Kidney tubule cell (primary cell): ENCODE measurements at places on chromosomes 5 and 9.

- no peak for DNase-seq
Observed at GRCh38 chr5:32584646-32585045, 711 bp upstream of the SUB1 start.

DNA sequence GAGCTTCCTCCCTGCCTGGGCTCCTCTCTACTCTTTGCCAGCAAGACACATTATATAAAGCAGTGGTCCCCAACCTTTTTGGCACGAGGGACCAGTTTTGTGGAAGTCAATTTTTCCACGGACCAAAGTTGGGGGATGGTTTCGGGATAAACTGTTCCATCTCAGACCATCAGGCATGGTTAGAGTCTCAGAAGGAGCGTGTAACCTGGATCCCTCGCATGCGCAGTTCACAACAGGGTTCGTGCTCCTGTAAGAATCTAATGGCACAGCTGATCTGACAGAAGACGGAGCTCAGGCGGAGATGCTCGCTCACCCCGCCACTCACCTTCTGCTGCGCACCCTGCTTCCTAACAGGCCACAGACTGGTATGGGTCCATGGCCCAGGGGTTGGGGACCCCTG lies 142.8 kb downstream of the LIFR start:
- no peak for DNase-seq

GRCh38 chr9:10059044-10059443 lies 553.8 kb downstream of the PTPRD start:
- no peak for DNase-seq

DNA sequence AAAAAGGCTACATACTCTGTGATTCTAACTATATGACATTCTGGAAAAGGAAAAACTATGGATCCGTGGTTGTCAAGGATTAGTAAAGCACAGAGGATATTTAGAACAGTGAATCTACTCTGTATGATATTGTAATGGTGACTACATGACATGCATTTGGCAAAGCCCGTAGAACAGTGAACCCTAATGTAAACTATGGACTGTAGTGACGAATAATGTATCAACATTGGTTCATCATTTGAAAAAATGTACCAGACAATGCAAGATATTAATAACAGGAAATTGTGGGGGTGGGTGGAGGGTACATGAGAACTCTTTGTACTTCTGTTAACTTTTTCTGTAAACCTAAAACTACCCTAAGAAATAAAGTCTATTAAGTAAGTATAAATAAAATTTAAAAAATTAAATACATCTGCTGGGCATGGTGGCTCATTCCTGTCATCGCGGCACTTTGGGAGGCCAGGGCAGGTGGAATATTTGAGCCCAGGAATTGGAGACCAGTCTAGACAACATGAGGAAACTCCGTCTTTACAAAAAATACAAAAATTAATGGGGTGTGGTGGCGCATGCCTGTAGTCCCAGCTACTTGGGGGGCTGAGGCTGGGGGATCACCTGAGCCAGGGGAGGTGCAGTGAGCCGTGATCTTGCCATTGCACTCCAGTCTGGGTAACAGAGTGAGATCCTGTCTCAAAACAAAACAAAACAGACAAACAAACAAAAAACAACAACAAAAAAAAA lies 101.7 kb upstream of the TBC1D2 start:
- DNase-seq, result no peak

- DNase-seq, result no peak
Observed at GRCh38 chr5:93755716-93756115, 14.3 kb upstream of the POU5F2 start.

- no peak for DNase-seq
Observed at GRCh38 chr9:6123416-6123815, 92.2 kb upstream of the IL33 start.

DNA sequence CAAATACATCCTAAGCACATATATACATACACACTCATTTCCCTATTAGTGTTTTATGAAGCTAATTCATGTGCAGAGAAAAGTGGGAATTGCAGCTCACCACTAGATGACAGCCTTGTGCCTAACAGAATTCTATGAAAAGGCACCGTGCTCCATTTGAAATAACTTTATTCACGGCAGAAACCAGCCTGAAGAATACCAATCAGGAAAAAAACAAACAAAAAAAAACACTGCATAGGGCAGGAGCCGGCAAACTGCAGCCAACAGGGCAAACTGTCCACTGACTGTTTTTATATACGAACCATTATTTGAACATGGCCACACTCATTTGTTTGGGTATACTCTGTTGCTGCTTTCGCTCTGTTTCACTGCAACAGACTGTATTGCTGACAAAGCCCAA lies 33.6 kb downstream of the ERMP1 start:
- DNase-seq, result peak; percentile 48

GRCh38 chr9:98465799-98466198 lies 210.3 kb upstream of the TBC1D2 start:
- DNase-seq, result no peak

GRCh38 chr9:12554636-12555035 lies 138.5 kb upstream of the TYRP1 start:
- DNase-seq, result peak; percentile 43

GRCh38 chr5:173557123-173557903 lies 59.1 kb downstream of the BOD1 start:
- no peak for DNase-seq

DNA sequence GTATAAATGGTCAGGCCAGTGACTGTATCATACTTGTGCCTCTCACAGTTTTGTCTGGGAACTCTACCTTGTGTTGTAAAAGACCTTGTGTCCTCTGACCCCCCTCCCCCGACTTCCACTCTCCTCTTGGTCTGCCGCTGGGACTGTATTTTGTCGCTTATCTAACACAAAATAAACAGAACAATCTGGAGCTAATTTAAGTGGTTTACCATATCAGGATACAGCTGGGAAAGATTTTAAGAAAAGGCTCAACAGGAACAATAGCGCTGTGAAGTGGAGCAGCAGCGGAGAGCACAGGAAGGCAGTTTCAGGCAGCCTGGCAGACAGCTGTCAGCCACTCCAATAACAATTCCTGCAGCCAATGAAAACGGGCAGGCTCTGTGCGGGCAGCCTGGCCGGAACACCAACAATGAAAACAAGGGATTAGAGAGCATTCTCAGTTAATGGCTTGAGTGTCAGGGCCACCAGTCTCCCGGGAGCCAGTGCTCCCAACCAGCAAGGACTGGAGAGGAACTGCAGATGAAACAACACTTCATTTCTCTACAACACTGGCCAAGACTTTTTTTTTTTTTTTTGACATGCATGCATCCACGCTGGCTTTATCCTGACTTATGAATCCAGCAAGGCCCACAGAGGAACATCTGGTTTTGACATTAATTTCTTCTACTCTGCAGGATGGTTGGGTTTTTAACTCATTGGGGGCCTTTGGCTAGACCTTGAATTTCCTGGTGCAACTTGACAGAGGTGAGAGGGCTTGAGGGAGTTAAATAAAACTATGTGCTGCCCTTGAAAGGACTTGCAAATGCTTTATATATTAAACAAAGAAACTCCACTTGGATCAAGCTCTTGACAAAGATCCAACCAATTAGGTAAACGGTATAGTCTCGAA lies 76.7 kb downstream of the ARSB start:
- peak; percentile 13 for DNase-seq

- no peak for DNase-seq
Observed at GRCh38 chr9:79570448-79571308, 1.1 kb upstream of the TLE4 start.

- no peak for DNase-seq
Observed at GRCh38 chr9:95049761-95050160, 267.7 kb downstream of the FANCC start.

- DNase-seq, result no peak
Observed at GRCh38 chr5:1896602-1897376, 14.1 kb upstream of the IRX4 start.

DNA sequence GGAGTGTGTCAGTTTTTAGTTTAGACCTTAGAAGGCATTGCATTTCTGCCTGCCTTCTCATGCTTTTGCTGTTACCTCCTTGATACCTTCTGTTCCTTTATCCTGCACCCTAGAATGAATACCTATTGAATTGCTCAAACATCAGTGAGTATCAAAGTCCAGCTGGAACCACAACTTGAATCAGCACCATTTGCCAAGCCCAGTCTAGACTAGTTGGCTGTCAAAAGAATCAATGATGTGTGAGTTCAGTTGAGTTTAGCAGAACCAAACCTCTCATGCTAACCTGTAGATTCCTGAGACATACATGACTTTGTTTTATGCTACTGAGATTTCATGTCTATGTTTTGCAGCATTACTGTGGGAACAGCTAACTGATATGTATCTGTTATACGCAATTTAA lies 116.6 kb downstream of the FAM170A start:
- DNase-seq, result no peak

DNA sequence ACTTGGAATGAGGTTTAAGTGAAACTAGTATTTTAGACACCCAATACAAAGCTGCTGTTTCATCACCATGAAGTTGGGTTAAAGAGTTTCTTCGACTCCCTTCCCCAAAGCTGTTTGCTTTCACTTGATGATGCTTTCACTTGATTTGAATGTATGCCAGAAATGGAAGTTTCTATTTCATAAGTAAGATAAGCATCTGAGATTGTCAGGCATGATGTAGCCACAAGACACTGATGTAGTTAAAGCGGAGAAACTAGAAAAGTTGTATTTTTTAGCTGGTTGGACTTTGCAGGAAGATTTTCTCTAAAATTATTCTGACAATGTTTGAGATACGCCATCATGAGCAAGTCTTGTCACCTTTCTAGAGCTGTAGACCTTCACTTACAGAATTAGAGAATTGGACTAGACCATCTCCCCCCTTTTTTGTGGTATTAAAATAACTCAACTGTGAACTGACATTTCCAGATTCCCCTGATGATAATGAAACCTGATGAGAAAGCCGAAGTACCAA lies 20.0 kb downstream of the MOCS2 start:
- DNase-seq, result no peak

- peak; percentile 93 for DNase-seq
Observed at GRCh38 chr9:137435980-137436760, 5.0 kb downstream of the ENTPD8 start.

- no peak for DNase-seq
Observed at GRCh38 chr9:108650826-108651225, 205.0 kb downstream of the ACTL7B start.

GRCh38 chr5:96903300-96903699 lies 27.0 kb downstream of the ERAP2 start:
- DNase-seq, result peak; percentile 69

DNA sequence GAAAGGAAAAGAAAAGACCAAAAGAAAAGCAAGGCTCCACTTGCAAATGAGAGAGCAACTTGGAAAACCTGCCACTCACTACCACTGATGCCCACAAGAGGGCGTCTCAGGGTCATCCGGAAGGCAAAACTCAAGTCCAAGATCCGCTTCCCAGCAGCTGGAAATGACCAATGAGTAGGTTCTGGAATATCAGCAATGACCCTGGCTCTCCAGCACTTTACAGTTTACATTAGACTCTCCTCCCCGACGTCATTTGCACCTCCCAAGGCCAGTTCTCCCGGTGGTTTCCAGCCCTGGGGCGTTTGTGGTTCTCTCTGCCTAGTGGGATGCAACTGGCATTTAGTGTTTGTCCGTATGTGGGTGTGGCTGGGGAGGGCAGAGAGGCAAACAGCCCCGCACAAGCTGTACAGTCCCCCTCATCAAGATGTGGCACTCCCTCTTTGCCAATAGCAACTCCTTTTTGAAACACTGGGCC lies 193.8 kb upstream of the ZNF618 start:
- peak; percentile 77 for DNase-seq

DNA sequence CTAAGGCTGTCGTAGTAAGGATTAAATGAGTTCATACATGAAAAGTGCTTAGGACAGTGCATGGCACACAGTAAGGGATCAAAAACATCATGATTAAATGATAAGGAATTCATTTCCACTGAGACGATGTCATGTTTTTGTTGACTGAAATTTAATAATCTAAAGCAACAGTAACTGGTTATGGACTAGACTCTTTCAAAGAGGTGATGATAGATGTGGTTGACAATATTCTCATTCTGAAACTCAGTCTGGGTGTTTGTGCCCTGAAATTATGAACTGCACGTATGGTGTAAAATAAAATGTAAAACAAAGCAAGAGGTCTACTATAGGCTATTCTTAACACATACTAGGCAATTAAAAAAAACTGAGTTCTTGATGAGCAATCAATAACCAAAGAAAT lies 280.0 kb downstream of the DENND1A start:
- DNase-seq, result no peak

GRCh38 chr5:124952566-124952965 lies 206.1 kb upstream of the ZNF608 start:
- DNase-seq, result no peak

- no peak for DNase-seq
Observed at GRCh38 chr9:81581986-81582385, 107.4 kb downstream of the TLE1 start.

DNA sequence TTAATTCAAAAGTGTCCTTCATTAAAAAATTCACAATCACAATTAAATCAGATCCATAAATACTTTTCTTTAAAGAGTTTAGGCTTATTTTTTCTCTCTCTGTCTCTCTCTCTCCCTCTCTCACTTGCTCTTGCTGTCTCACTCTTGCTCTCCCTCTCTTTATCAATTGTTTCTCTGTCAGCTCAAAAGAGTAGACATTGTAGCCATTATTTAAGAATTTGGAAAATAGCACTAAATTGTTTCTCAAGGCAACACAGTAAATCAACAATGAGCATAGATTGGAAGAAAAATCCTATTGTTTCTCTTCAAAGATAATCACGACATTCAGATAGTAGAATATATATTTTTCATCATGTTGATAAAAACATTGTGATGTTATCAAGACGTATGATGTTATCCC lies 1114.0 kb downstream of the PTPRD start:
- no peak for DNase-seq

- no peak for DNase-seq
Observed at GRCh38 chr5:73485715-73486114, 12.5 kb upstream of the BTF3 start.

DNA sequence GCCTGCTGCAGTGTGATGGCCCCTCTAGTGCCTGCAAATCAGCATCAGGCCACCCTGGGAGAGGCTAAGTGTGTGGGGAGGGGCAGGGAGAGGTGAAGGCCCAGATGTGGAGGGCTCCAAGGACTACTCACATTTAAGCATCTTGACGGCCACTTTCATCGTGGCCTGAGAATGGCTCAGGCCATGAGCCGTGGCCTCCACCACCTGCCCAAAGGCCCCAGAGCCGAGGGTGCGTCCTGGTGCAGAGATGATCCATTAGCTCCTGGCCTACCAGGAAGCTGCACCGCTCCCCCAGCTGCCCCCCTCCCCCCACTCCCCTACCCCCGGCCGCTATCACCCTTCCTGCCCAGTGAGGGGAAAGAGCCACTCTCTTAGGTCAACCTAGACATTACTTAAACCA lies 31.0 kb downstream of the PDGFRB start:
- DNase-seq, result no peak

- DNase-seq, result no peak
Observed at GRCh38 chr9:99336531-99336930, 114.4 kb downstream of the SEC61B start.

DNA sequence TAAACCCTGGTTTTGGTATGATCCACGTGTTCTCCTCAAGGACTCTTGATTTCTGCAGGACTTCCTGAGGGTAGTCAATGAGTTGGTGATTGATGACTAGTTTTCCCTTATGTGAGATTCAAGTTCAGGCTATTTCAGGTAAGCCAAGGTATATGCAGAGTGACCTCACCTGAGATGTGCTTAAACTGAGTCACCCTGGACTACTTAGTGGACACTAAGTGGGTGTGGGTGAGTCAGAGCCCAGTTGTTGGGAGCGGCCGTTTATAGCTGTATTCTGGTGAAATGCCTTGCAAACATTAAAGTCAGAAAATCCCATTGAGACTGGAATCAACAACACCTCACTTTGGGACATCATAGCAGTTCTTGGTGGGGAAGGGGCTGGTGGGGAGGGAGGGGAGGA lies 62.9 kb downstream of the SLC28A3 start:
- peak; percentile 88 for DNase-seq

GRCh38 chr5:174409070-174409469 lies 315.3 kb upstream of the MSX2 start:
- DNase-seq, result no peak
